ENCODE measurements at places on chromosomes 11 and 22.
A peak's percentile ranks its signal among the peaks of the same experiment; 100 is the strongest.

DNA sequence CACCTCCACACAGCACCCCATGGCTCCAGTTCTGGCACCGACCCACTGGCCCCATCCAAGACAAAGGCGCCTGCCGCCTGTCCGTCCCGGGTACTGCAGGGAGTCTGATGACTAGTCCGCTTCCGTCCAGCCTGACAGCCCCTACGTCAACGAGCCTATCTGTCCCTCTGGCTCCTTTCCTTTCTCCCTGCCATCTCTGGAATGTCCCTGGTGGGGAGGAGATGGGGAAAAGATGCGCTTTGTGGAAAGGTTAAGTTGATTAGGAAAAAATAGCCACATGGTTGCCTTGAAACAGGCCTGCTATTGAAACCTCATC is 10.4 kb downstream of the PDGFB start:
- peak; percentile 64 for DNase-seq

DNA sequence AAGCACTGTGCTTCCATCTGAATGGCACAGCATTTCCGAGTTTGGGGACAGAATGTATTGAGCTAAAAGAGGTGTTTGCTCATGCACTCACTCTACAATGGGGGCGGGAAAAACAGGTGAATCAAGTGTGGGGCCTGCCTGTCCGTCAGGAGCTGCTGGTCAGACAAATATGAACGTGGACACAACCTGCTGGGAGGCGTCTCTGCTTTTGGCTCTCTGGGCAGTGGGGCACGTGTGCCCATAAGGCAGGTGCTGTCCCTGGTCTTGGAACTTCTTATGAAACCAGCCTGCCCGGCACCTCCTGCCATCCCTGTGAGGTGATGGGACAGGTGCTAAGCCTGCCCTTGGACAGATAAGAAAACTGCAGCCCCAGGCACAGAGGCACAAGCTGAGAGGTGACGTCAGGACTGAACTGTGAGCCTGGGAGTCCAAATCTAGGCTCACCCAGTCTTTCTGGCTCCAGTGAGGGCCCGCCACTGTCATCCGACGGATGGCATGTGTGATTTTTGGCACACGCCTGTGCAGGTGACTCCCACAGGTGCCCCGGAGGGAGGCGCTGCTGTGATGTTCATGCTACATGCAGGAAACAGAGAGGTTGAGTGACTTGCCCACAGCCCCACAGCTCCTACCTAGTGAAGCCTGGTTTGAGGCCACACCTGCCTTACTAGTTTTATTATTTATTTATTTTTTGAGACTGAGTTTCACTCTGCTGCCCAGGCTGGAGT is 51.6 kb downstream of the SMIM38 start:
- no peak for DNase-seq

- no peak for DNase-seq
Observed at GRCh38 chr11:45885921-45886721, 670 bp downstream of the MAPK8IP1 start.

DNA sequence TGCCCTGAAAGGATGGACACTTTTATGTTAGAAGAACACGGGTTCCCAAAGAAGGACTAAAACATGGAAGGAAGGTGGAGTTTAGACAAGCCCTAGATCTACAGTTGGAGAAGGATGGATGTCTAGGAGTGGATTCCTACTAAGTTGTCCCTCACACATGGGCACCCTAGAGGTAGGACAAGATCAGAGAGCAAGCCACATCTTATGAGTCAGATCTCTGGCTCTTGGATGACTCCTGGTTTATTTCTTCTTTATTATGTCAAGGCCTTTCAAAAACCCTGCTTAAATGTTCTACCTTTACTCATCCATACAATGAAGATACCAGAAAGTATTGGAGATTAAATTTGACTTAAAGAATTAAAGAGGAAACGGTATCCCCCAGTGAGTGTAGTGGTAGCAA is 34.4 kb downstream of the PRCP start:
- DNase-seq: peak; percentile 33

- DNase-seq: peak; percentile 37
Observed at GRCh38 chr11:68460741-68461574, at the start of gene PPP6R3. Gene PPP6R3 (plus strand): TSS chr11:68460752. CDS start chr11:68537665, 76,913 bp downstream.

DNA sequence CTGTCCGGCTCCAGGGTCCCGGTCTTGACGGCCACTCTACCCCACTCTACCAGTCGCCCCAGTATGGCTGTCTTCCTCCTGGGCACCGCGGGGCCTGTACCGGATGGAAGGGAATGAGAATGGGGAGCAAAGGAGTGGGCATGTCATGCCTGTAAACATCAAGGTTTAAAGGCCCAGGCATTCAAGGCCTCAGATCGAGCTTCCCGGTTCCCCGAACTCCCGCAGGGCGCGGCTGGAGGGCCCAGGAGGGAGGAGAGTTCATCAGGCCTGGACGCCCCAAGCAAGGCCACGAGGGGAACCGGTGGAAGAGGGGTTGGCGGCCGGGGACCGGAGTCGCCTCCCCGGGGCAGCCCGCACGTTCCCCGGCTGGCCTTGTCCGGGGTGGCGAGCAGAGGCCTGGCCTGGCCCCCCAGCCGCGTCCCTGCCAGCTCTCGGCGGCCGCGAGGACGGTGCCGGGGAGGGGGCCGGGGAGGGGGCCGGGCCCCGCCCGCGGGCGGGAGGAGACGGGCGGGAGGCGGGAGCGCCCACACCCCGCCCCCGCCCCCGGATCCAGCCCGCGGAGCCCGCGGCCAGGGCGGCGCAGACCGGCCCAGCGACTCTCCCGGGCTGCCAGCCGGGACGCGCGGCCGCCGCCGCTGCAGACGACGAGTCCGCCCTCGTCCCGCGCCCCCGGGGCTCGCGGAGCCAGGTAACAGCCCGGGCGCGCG is at the start of gene CDC42EP1:
TSS of gene CDC42EP1 (plus strand) at position 580 of the 707 bp plus-strand sequence. CDS start 5,870 bp downstream, outside the sequence.
- peak; percentile 77 for DNase-seq

DNA sequence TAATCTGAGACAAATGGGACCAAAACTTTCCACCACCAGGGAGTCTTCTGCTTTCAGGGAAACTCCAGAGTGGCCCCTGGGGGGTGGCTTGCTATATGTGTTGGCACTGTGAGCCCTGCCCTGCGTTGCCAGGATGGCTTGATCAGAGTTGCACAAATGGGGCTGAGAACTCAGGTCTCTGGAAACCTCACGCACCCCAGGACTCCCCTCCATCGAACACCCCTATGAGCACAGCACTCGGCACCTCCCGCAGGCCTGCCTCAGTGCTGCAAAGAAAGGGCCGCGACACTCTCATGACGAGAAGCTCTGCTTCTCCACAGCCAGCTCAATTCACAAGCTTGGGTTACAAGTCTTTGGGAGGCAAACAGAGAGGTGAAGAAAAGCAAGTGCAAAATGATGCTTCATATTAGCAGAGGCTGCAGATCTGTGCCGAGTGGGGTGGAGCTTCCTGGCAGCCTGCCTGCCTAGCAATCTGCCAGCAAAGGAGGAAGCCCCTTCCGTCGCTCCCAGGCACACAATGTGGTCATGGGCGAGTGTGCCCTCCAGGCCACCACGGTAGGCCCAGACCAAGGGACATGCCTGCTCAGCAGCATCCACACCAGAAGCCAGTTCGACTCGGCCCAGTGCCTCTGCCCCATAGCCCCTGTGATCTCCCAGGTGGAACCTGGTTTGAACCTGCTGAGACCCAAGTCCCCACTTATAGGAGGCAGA is 55.7 kb downstream of the MYH9 start:
- peak; percentile 77 for DNase-seq

DNA sequence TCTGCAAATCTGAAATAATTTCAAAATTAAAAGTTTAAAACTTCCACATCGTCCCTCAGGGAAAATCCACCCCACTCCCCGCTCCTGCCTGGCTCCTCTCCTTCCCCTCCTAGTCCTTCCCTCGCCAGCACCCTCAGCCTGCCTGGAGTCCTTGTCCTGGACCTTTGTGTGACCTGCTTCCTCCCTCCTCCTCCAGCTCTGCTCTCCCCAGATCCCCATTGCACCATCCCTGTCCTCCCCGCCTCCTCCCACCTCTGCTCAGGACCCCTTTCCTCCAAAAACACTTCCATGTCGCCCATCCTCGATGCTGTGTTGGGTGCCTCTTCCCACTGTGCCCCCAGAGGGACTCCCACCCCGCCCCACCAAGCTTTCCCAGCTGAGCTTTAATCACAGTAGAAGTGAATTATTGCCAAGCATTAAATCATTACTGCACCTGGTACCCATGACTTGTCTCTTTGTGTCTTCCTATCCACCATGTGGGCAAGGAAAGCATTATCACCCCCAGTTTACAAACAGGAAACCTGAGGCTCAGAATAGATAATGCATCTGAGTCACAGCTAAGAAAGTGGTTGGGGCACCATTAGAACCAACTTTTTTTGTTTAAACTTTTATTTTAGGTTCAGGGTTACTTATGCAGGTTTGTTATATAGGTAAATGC is 2.4 kb upstream of the ZP1 start:
- no peak for DNase-seq

GRCh38 chr11:114553642-114554041 is 6.0 kb downstream of the NXPE1 start:
- DNase-seq: peak; percentile 2

DNA sequence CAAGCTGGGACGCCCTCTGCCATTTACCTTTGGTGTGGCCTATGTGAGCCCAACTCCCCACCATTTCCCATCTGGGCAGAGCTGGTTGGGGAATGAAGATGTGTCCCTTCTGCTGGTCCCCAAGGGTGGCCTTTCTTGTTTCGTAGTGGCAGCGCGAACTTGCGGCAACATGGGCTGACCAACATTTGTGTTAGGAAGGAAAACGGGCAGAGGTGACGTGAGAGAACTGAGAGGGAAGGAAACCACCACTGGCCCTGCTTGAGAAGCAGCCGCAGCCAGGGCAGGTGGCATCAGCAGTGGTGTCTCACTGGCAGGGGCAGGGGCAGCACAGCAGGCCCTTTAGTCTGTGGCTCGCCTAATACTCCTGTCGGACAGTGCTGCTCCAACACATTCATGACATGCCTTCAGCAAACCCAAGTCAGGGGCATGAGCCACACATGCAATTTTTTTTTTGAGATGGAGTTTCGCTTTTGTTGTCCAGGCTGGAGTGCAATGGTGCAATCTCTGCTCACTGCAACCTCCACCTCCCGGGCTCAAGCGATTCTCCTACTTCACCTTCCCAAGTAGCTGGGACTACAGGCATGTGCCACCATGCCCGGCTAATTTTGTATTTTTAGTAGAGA is 29.9 kb downstream of the LRRC74B start:
- DNase-seq: no peak

DNA sequence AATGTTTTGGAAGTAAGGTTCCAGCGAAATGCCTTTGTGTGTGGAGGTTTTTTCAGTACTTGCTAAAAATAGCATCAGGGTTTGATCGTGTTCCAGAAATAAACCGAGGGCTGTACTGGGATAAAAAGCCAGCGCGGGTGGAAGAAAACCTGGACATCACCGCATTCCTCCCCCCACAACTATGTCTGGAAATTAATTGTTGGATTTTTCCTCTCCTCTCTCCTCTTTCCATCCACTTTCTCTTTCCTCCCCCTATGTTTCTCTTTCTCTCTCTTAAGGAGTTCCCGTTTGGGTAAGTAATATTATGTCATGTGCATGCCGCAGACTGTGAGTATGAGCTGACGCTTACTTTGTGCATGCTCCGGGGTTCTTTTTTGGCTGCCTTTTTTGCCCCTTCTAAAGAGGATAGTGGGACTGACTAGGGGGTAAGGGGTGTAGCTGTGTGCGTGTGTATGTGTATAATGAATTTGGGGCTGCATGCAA is 104.2 kb upstream of the HSD17B12 start:
- DNase-seq: peak; percentile 21

GRCh38 chr11:118082880-118083552 is 3.7 kb downstream of the SMIM35 start:
- no peak for DNase-seq

Data from fibroblast of skin of back (primary cell).